ENCODE measurements at places on chromosomes 3 and 15.

DNA sequence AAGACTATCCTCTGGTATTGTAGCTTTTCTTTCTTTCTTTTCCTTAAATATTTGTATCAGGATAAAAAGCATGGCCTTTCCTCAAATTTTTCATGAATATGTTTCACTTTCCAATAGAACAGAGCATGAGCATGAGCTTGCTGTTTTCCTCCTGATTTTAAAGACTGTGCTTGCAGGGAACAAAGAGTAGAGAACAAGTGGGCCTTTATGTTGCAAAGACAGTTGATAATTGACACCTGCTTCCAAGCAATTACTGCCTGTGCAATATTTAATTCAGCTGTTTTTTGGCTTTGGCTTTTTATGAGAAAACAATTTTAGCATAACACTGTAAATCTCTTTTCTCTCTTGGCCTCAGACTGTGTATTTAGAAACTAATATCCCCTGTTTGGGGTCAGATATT, 263.6 kb upstream of the AZI2 start:
- no peak for DNase-seq

- DNase-seq = no peak
Measured at GRCh38 chr15:65777053-65777452, 15.0 kb downstream of the DENND4A start.

DNA sequence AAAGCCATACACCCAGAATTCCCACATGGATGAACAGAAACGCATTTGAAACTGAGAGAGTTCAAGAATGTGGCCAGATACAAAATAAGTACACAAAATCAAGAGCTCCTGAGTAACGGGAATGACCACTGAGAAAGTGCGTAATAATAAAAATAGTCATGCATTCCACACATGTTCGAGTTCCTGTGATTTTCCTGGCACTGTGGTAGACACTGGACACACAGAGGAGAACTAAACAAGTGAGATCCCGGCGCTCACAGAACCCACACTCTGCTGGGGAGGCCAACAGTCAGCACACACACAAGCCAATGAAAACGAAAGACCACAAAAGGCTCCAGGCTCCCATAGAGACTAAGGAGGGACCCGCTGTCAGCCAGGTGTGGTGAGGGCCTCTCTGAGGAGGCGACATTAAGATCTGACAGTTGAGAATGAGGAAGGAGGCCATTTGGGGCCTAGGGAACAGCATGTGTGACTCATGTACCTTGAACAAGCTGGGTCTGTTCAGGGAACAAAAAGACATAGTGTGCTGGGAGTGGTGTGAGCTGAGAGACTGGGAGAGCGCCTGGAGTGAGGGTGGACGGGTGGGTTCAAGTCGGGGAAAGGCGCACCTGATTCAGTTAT, 5.1 kb downstream of the FAM107A start:
- no peak for DNase-seq

- DNase-seq = no peak
Measured at GRCh38 chr3:139675327-139675726, 2.4 kb downstream of the NMNAT3 start.

- DNase-seq = no peak
Measured at GRCh38 chr15:57312318-57313133, 63.8 kb upstream of the CGNL1 start.

DNA sequence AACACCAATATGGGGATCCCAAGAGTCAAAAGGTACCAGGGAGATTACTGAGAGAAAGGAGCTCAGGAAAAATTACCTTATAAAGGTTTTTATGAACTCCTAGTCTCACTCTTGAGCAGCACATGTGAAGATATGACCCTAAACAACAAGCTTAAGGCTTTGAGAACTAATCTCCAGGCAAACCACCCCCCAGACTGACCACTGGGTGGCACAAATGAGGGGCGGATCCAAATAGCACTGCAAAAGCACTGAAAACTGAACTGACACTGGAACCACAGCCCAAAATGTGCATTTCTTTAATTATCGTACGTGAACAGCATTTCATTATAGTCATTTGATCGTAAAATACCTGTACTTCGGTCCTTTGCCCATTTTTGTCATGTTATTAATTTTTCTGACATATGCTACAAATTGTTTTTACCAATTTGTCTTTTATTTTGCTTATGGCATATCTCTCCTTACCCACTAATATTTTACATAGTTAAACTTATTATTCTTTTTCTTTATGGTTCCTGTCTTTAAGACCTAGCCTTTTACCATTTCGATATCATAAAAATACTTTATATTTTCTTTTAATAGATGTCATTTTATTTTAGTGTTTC, 31.5 kb upstream of the TFDP2 start:
- DNase-seq = peak; percentile 36

DNA sequence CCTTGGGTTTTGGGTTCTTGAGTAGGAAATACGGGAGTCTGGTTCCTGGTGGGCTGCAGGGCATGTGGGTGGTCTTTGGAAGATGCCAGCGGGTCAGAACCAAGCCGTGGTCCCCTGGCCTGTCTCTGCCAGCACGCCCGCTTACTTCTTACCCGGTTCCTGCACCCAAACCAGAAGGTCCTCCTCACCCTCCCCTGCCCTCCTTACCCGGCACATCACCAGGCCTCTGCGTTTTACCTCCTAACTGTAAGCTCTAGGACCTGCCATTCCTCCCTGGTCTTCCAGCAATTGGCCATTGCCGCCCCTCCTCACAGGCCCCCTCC, 184.0 kb downstream of the FEZF2 start:
- no peak for DNase-seq

DNA sequence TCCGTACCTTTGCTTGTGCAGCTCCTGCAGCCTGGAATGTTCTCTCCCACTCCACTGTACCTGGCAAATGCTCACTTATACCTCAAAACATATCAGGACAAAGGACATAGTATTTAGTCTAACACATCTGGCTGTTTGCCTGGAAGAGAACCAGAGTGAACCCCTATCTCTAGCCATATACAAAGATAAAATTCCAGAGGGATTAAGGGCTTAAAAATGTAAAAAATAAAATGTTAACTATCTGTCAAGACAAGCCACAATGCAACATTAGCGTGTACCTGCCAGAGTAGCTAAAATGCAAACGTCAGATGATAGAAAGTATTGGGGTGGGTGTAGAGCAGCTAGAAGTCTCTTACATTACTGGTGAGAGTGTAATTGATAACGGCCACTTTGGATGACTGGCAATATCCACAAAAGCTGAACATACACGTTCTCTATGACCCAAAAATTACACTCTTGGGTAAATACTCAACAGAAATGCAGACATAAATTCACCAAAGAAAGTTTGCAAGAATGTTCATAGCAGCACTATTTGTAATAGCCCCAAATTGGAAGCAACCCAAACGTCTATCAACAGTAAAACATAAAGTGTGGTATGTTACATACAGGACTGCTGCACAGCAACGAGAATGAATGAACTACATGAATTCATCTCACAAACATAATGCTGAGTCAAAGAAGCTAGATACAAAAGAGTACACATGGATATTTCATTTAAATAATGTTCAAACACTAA, 18.2 kb upstream of the ADPGK start:
- DNase-seq = no peak

DNA sequence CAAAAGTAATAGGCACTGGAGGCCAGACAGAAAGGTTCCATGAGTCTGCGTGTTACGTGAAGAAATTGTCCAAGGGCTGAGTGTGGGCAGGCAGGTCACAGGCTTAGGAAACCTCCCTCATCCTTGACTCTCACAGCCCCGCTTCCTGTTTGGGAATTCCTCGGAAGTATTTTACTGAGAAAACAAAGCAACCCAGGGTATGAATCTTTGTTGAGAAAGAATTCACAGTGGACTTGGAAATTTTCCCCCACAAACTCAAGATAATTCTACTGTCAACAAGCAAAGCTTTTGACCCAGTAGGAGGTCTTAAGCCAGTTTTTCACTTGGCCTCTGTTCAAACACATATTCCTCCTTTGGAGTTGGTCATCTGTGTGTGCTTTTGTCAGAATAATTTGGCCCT, 377.1 kb upstream of the TPM1 start:
- DNase-seq = no peak

DNA sequence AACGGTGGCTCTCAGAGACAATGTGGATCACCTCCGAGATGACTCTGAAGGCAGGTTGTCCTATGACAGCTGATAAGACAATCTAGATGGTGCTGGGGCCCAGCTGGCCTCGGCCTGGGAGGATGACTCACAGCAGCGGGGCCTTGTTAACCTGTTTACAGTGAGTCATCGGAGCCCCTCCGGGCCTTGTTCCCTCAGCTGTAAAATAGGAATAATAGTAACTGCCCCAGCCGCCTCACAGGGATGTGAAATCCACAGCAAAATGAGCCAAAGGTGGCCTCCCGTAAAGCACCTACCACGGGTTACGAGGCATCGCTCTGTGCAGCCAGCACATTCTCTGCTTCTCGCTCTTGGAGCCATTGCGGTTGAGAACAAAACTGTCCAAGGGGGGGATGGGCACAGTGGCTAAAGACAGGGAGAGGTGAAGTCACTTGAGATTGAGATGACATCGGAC, 88.6 kb upstream of the RASGRF1 start:
- DNase-seq = no peak

DNA sequence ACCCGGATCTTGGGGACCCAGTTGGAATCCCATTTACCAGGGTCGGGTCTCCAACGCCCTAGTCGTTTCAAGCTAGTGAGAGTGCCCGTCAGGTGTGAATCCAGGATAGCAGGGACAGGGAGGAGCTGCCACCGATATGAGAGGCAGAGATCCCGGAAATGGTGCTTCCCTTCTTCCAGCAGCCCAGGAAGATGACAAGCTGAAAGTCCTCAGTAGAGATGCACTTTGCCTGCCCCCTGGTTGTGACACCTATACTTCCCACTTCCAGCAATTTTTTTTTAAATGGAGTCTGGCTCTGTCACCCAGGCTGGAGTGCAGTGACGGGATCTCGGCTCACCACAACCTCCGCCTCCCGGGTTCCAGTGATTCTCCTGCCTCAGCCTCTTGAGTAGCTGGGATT, 503.0 kb downstream of the NTRK3 start:
- DNase-seq = no peak

DNA sequence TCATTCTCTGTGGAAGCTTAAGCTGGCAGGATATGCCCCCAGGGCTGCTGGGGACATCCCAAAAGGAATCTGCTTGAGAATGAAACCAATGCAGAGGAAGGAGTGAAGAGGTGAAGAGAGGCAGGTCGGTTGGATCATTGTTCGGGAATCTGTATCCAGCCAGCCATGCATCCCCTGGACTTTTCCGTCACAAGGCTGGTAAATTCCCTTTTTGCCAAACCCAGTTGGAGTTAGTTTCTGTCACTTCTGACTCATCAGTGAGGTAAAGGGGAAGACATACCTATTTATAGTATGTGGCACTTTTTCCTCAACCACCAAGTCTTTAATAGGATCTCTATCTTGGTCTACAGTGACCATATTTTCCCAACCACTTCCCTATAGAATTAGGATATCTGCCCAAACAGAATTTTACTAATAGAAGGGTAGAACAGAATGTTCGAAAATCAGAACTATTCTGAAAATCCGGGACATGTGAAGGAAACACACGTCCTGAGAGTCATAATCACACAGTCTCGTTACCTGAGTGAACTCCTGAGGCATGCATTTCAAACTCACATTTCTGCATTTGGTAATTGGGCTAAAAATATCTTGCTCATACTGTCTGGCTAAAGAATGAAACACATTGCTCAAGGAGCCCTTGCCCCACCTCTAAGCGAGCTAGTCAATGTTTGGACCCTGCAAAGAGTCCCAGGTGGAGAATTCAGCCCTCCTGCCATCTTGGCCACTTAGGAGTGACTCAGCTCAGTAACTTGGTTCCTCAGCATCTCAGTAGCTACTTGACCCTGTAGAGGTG, 289.7 kb upstream of the ADAMTS9 start:
- no peak for DNase-seq

- no peak for DNase-seq
Measured at GRCh38 chr3:119413603-119414280, 49.7 kb downstream of the TMEM39A start.

GRCh38 chr15:22831473-22831872, 7.0 kb upstream of the NIPA2 start:
- no peak for DNase-seq

GRCh38 chr3:37712918-37713817, 148.5 kb upstream of the CTDSPL start:
- no peak for DNase-seq

DNA sequence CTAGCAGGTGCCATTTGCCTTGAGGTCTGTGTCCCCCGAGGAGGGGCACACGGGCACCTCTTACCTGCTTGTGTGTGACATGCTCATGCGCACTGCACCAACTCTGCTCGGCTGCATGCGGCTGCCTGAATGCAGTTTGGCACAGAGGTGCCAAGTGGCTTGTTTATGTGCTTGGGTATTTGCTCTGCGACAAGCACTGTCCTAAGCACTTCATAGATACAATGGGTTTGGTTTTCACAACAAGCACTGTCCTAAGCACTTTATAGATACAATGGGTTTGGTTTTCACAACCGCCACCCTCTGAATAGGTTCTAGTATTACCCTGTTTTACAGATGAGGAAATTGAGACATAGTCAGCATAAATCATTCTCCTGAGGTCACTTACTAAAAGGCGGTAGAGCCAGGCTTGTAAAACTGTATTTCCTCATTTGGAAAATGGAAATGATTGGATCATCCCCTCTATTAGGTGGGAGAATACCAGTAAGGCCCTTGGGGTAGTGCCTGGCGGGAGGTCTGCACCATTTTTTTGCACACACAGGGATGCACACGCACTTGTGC, 487 bp downstream of the ITIH4 start:
- DNase-seq = no peak

GRCh38 chr3:98557324-98558010, 25.7 kb downstream of the GPR15 start:
- DNase-seq = peak; percentile 49

GRCh38 chr15:73885954-73886700, 12.8 kb downstream of the TBC1D21 start:
- no peak for DNase-seq

DNA sequence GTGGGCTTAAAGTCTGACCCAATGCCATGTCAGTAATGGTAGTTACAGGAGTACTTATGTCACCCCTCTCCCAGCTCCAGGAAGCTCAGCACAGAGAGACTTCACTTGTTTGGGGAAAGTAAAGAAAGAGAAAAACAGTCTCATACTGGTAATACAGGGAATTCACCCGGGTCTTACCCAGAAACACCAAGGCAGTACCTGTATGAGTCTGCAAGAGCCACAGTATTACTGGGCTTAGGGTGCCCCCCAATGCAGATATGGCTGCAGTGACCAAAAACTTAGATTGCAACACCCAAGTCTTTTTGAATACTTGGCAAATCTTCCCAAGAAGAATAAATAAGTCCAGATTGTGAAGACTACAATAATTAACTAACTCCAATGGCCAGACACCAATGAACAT, 622.1 kb downstream of the IGSF11 start:
- DNase-seq = no peak

GRCh38 chr3:104149154-104149553, 1217.6 kb upstream of the ALCAM start:
- no peak for DNase-seq
